ENCODE measurements at places on chromosomes 11 and 22.

DNA sequence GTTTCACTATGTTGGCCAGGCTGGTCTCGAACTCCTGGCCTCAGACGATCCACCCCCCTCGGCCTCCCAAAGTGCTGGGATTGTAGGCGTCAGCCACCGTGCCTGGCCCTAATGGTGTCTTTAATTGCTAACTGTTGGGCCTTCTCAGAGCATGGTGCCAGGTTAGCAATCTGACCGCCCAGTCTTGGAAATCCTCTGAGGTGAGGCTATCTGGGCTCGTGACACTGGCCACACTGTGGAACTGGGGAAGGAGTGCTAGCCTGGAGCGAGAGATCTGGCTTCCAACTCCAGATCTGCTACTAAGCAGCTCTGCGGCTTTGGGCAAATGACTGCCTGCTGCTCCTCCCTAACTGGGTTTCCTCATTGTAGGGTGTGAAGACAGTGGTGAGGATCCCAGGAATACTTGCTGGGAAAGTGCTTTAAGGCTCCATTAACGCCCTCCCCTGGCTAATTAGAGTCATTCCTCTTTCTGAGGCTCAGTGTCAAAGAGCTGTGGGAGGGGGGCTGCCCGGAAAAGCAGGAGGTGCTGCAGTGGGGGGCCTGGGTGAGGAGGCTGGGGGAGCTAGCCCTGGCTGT is 35.4 kb downstream of the CHRDL2 start:
- no peak for DNase-seq

DNA sequence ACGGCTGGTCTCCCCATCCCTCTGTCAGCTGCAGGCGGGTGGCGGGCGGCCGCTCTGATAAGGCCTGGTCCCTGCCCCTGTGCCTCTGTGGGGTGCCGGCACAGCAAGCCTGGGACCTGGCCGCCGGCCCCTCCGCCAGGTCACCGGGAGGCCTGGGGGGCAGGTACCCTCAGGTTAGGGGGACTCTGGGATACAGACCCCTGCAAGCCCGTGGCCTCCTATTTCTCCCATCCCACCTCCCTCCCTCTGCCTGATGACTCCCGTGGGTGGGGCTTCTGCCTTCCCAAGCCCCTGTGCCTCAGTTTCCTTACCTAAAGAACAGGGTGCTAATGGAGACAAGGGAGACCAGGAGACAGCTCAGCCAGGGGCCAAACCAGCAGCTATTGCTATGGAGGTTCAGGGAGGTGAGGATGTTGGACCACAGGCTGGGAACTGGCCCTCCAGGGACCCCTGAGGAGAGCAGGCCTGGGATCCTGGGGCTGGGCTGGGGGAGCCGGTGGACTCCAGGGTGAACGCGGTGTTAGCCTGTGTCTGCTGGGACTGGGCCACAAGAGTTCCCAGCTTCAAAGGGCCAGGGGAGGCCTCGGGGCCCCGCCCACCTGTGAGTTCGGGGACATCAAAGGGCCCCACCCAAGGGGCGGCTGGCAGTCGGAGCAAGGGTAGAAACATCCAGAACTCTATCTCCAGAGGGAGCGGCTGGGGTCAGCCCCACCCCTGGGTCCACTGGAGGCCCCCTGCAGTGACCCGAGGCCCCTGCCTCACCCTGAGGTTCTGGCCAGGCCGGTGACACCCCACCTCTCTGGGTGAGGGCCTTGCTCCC is 32.0 kb upstream of the TH start:
- DNase-seq, result no peak

- DNase-seq, result no peak
Measured at GRCh38 chr11:124543145-124543544, 309 bp downstream of the OR8B12 start.

DNA sequence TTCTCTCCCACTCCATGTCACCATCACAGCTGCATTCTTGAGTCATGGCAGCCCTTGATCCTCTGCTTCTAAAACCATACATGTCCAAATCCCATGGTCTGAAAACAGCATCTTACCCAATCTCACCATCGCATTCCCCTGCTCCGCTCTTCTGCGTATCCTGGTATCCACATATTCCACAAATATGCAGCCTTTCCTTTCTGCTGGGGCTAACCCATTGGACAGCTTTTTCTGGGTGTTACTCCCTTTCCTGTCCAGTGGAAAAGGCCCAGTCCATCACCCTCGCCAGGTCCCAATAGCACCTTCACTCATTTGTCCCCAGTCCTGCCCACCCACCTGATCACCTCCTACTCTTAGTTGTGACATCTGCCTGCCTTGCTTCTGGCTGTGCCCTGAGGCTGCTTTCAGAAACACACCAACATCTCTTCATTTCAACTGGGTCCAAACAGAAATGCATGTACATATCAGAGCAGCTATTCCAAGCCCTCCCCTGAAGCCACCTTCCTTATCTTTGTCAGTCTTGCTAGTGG is 237.6 kb upstream of the TBCEL start:
- DNase-seq, result no peak

GRCh38 chr11:64098318-64098831 is 62.6 kb downstream of the FLRT1 start:
- no peak for DNase-seq

- DNase-seq, result no peak
Measured at GRCh38 chr11:14093065-14093464, 130.5 kb downstream of the SPON1 start.

- no peak for DNase-seq
Measured at GRCh38 chr11:44221456-44221855, 88.5 kb downstream of the ALX4 start.

GRCh38 chr11:121337740-121338272 is 45.2 kb downstream of the SC5D start:
- DNase-seq, result no peak

GRCh38 chr22:23523713-23524112 is 56.4 kb downstream of the IGLL1 start:
- DNase-seq, result no peak

DNA sequence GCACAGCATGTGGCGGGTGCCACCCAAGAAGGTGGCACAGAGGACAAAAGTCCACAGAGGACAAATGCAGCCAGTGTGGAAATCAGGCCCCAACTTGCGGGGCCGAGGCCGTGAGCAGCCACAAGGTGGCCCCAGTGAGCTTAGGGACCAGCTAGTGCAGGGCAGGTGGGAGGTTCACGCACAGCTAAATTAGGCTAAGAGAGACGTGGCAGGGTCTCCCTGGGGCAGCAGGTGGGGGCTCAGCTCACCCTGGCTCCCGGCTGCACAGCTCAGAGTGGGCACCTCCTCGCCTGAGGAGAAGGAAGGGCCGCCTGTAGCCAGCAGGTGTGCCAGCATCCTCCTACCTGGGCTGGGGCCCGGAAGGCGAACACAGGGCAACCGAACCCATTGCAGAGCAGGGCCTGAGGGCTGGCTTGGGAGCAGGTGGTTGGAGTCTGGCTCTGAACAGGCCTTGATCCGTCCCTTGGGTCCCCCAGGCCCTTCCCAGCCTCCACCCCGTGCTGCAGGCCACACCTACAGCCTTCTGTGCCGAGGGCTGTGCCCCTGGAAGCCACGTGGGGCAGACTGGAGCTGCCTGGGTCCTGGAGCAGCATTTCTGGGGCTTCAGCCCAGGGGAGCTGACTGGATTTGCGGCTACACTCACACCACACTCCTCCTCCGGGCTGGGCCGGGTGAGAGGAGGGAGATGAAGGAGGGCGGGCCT is 26.1 kb upstream of the CELSR1 start:
- no peak for DNase-seq
